ENCODE measurements at places on chromosomes 13 and 19.

GRCh38 chr13:39965309-39965708 is 309.8 kb downstream of the COG6 start:
- DNase-seq, result no peak

- no peak for DNase-seq
Measured at GRCh38 chr19:15525291-15525690, 17.0 kb downstream of the CYP4F22 start.

DNA sequence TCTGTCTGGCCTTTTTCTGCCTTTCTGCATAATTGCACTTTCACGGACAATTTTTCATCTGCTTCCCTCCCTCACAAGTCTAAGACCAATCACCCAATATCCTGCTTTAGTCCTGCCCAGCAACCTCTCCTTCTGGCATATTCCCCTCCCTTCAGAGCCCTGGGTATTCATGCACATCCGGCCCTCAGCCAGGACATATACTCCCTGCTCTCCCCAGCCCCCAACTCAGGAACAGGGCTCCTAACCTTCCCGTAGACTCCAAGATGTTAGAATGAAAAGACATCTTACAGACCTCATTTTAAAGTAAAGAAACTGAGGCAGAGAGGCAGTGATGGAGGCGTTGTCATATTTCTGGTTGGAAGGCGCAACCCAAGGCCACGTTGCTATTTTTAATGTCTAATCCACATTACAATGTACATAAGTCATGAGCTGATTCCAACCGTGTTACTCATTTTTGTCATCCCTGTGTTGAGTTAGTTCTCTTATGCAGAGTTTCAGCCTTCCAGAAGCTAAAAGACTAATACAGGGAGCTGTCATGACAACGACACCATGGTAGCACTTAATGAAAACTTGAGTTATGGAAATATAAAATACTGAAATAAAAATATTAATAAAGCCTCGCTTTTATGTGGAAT is 209.2 kb downstream of the TSHZ3 start:
- DNase-seq, result no peak

DNA sequence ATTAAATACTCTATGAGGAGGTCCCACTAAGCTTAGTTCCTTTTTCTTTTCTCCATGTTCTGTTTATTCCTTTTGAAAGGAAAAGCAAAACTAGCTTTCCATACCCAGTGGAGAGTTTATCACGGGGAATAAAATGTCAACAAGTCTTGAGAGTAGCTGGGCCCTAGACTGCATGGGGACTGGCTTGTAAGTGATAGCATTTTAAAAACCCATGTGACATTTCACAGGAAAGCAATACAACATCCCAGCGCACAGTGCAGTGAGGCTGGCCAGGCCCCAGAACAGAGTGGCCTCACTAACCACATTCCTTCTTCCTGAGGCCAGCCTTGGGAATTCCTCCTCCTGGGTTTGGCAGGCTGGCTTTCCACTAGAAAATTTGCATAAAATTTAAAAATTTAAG is 149.8 kb downstream of the DLEU7 start:
- no peak for DNase-seq

- DNase-seq, result no peak
Measured at GRCh38 chr13:108974686-108975085, 345.3 kb downstream of the MYO16 start.

GRCh38 chr13:63942372-63942771 is 2526.7 kb upstream of the PCDH20 start:
- DNase-seq, result no peak

- DNase-seq, result no peak
Measured at GRCh38 chr19:15437355-15438123, 12.2 kb downstream of the WIZ start.

GRCh38 chr13:48944221-48944620 is 31.5 kb upstream of the FNDC3A start:
- DNase-seq, result no peak

DNA sequence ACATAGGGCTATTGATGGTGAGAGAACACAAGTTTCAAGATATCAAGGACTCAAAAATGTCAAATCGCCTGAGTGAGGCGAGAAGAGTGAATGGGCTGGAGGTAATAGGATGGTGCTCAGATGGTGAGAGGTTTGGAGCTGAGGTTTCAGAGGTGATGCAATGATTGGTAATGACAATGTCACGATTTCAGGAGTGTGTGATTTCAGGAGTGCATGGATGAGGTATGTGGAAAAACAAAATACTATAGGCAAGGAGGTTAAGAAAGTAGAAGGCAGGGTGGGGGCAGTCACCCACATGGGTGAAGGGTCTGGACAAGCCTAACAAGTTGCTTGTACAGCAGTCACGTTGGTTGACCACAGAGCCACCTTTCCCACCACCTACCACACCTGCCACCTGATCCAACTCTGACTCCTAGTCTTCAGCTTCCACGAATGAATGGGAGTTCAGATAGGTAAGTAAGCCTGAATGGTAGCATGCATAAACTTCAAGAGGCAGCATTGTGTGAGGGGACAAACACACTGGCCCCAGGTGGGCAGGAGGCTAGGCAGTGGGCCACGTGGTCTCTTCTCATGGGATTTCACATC is 71.5 kb downstream of the RUBCNL start:
- no peak for DNase-seq

Measured in activated CD8-positive, alpha-beta memory T cell treated with anti-CD3 and anti-CD28 coated beads, Interleukin-2, amount 10 ng/mL, durations not matched to agents 7 days and 5 days (primary cell).